Smooth muscle cell of the brain vasculature (primary cell): ENCODE measurements at places on chromosomes 1 and 21.

GRCh38 chr1:53366901-53367502 is 39.1 kb upstream of the LRP8 start:
- DNase-seq, result no peak

DNA sequence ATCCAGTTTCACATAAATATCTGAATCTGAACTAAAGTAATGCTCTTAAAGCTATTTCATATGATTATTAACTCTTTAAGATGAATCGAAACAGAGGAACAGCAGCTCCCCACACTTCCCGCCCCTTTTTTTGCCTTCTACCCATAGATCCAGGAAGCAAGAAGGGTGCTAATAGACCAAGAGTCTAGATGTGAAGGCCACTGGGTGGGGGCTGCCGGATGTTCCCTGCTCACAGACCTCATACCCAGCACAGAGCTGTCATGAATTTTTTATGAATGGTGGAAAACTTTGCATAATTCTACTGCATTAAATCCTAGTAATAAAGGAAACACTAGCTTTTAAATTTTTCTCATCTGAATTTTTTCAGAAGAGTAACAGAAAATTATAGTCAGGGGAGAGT is 283.9 kb upstream of the SGIP1 start:
- no peak for DNase-seq

DNA sequence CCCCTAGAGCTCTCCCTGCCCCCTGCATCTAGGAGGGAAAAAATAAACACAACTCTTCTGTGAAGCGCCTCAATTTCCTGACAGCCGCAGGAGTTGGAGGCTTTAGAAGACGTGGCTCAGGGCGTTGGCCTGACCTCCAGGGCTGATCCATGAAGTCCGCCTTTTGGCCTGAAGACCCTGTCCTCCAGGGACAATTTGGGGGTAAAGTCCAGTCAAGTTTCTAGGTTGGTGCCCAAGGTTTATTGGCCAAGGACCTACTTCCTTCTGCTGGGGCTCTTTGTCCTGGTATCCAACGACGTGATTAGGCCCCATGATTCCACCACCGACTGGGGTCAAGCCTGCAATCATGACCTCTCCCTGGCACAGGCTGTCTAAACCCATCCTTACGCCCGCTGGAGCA is 54.9 kb downstream of the PTPRF start:
- DNase-seq, result no peak

DNA sequence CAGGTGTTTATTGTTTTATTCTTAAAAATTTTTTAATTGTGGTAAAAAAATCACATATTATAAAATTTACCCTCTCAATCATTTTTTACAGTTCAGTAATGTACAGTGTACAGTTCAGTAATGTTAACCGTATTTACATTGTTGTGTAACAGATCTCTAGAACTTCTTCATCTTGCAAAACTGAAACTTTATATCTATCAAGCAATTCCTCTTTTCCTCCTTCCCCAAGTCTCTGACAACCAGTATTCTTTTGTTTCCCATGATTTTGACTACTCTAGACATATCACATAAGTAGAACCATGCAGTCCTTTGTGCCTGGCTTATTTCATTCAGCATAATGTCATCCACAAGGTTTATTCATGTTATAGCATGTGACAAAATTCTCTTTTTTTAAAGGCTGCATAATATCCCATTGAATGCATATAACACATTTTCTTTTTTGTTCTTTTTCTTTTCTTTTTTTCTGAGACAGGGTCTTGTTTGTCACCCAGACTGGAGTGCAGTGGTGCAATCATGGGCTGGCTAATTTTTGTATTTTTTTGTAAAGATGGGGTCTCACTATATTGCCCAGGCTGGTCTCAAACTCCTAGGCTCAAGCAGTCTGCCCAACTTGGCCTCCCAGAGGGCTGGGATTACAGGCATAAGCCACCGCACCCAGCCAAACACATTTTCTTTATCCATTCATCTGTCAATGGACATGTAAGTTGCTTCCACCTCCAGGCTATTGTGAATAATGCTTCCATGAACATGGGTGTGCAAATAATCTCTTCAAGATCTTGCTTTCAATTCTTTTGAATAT is 17.2 kb upstream of the RCSD1 start:
- no peak for DNase-seq

- no peak for DNase-seq
Observed at GRCh38 chr1:7669559-7670311, 101.4 kb upstream of the VAMP3 start.

DNA sequence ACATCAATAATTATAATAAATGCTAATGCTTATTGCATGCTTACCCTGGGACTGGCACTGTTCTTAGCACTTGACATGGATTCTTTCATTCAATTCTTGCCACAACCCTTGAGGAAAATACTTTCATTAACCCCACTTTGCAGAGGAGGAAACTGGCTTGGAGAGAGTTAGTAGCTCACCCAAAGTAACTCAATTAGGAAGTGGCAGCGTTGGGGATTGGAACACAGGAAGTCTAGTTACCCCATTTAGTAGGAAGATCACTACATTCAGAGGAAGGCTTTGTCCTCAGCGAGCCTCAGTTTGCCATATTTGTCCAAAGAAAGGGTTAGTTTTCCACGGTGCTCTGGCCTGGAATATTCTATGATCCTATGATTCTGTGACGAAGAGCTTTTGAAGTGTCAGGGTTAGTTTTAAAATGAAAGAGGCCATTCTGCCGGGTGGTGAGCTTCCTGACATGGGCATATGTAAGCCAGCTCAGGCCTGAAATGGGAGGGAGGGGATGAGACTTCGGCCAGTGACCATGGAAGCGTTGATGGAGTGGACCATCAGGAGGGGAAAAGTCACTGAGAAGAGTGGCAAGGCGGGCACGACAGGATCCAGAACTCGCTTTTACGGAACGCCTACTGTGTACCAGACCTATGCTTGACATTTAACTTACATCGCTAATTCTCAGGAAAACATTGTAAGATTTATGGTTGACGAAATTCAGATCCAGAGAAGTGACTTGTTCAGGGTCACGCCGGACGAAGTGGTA is 28.2 kb upstream of the EPB41 start:
- no peak for DNase-seq

- no peak for DNase-seq
Observed at GRCh38 chr1:241269116-241269515, 87.9 kb downstream of the RGS7 start.

DNA sequence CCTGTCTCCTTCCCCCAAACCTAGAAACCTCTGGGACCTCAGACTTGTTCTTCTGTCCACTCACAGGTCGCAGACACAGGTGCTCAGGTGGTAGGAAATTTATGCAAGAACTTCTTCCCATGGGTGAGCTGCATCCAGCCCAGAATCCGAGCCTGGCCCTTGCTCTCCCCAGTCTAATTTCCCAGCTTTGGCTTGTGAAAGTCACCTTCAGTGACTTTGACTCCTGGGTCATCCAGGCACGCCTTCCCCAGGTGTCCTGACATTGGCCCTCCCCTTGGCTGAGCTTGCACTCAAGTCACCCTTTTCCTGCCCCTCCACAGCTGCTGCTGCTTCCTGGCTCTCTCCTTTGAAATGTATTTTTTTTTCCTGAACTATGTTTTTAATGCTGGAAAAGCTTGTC is 6.6 kb downstream of the IPO13 start:
- no peak for DNase-seq

GRCh38 chr1:31405578-31406245 is 7.3 kb upstream of the SERINC2 start:
- DNase-seq, result no peak
